SK-N-SH treated with all-trans-retinoic acid at 6 μM for 48 hours (cell line): ENCODE measurements at places on chromosomes 12 and 14.

GRCh38 chr12:122830517-122831214, 4.6 kb upstream of the HIP1R start:
- no peak for ATAC-seq

DNA sequence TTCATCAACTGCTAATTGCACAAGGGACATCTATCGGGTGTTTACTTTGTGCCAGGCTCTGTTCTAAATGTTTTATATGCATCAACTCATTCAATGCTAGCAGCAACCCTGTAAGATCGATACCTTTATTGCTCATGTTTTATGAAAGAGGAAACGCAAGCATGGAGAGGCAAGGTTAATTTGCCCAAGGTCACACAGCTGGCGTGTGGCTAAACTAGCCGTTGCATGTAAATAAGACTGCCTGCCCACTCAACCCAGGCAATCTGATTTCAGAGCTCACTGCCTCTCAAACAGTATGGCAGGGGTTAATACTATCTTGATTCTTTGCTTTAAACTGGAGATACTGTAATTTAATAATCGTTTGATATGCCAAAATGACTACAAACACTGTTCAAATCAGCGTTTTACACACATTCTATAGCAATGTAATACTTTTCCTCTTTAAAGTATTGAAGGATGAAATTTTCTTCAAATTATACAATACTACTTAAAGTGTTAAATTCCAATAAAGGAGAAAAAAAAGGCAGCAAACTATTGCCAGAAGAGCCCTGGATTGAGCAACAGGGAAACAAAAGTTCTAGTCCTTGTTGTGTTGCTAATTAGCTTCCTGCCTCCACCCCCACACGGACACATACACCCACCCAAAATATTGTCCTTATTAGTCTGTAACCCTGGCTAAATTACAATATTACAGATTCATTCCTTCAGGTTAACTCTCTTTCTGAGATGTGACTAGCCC, 39.1 kb upstream of the DHRS7 start:
- no peak for ATAC-seq

DNA sequence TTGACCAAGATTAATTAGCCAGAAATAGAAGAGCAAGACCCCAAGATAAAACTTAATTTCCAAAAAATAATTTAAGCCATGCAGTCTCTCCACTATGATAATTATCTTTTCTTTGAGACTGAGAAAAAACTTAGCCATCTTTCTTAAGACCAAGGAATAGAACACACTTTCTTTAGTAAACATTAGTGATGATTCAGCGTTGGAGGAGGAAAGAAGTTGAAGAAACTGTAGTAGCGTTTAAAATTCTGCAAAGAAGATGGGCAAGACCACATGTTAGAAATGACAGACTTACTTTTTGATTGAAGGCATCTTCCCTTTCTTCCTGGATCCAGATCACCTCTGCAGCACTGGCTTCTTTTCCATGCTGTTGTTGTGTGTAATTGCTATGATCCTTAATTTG, 124.8 kb upstream of the RASSF8 start:
- no peak for ATAC-seq

DNA sequence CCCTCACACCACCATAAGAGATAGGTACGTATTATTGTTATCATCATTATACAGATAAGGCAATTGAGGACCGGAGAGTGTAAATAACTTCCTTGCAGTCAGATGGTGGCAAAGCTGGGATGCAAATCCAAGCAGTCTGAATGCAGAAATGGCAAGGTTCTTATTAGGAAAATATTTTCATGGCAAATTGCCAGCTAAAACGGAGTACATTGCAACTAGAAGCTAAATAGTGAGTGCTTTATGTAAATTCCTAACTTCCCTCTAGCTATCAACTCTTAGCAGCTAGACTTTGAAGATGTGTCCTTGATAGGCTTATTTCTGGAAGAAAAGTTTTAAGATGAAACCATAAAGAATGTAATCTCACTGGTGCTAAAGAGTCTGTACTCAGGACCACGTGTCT, 323.9 kb upstream of the DIO2 start:
- no peak for ATAC-seq

- ATAC-seq, result no peak
Observed at GRCh38 chr12:68587448-68587873, 23.2 kb upstream of the RAP1B start.

GRCh38 chr14:103542605-103543088, 13.7 kb downstream of the TRMT61A start:
- ATAC-seq, result no peak

- ATAC-seq, result no peak
Observed at GRCh38 chr12:52531566-52532300, 11.5 kb upstream of the KRT5 start.

DNA sequence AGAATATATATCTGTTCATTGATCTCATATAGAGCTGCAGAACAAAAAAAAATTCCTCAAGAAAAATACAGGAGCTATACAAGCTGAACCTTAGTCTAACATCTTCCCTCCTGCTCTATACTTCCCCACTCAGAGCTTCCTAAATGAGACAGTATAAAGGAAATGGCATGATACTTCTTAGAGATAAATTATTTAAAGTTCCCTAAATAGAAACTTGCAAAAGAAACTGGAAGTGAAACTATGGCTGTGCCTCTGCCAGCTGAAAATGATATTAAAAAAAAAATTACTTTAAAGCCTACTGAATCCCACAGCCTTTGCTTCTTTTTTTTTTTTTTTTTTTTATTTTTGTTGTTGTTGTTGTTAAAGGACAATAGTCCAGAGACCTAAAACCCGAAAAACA, 11.6 kb upstream of the NEK9 start:
- peak; percentile 19; the same call in 1 of the 3 replicates for ATAC-seq

GRCh38 chr12:108571609-108572165, 9.3 kb downstream of the ISCU start:
- ATAC-seq, result no peak

GRCh38 chr12:22254478-22254877, 80.0 kb downstream of the ST8SIA1 start:
- ATAC-seq, result no peak

DNA sequence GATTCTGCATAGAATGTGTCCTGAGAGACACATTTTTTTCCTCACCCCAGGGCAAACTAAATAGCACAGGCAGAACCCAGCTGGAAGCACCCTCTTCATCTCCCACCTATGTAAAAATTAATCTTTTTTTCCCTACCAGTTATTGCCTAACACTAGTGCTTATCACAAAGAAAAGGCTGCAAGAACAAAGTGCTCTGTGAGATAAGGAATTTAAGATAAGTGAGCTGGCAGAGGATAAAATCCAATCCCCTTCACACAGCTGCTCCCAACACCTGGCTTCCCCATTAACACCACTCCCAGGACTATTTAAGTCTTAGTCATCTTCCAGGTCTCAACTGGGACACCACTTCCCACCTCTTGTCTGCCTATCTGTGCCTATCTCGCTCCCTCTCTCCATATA, 75.2 kb downstream of the TTC9 start:
- ATAC-seq, result no peak

DNA sequence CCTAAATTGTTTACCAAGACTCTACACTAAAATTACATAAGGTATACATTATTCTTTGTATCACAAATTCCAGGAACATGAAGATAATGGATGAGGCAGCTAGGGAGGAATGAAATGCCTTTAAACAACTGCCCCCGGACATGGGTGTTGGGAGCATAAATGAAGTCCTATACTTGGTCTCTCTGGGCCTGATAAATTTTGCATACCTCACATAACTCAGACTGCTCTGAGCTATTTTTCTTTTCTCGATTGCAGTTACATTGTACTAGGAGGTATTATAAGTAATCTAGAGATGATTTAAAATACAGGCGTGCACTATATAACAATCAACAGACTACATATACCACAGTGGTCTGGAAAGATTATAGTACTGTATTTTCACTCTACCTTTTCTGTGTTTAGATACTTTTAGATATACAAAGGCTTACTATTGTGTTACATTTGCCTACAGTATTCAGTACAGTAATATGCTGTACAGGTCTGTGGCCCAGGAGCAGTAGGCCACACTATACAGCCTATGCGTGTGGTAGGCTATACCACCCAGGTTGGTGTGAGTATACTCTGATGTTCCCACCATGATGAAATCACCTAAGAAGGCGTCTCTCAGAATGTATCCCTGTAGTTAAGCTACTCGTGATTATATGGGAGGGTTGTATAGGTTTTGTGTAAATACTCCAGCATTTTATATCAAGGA, 14.3 kb downstream of the FNTB start:
- peak; percentile 66 for ATAC-seq

GRCh38 chr14:73824536-73824935, 27.1 kb upstream of the PTGR2 start:
- no peak for ATAC-seq

DNA sequence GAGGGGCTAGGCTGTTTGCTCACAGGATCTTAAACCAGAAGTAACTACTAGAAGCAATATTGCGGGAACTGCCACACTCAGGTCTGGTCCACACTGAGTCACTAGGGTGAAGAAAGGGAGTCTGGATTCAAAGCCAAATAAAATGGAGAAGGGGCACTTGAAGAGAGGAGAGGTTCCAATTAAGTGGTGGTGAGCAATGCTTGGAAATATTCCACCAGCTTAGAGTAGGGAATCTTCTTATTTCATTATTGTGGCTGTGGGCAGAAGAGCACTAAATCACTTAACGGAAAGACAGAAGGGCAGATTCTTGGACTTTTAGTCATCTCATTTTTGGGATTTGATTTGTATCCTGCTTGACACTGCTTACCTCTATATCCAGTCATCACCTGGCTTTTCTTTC, 48.6 kb upstream of the PPP1R12A start:
- peak; percentile 85 for ATAC-seq

DNA sequence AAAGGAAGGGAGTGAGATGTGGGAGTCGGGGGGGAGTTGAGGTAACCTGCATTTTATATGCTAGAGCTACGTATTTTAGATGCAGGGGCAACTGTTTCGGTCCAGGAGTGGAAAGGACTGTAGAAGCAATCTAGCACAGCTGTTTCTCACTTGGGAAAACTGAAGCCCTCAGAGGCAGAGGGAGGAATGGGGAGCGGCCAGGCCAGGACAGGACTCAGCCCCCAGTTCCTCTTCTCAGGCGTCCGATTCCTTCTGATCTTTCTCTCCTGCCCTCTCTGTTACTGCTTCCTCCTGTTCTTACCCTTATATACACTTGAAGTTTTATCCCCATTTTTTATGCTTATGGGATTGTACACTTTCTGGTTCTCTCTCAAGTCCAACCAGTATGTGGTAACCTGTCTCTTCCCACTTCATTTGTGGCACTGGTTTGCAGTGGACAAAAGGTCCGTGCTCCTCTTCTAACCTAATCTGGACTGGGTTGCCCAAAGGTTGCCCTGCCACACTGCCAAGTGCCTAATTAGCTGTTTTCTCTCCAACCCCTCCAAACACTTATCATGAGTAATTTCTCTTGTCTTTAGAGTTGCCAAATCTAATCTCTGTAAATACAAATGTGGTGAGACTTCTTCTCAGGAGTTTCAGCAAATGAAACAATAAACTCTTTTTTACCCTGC, 16.2 kb downstream of the LPCAT3 start:
- no peak for ATAC-seq

GRCh38 chr12:12645485-12645884, 33.8 kb downstream of the CREBL2 start:
- peak; percentile 83 for ATAC-seq

GRCh38 chr14:102980409-102980810, 57.9 kb downstream of the AMN start:
- ATAC-seq, result no peak

- ATAC-seq, result no peak
Observed at GRCh38 chr14:101032433-101032832, 128.9 kb upstream of the RTL1 start.

GRCh38 chr14:105941226-105942166, 415.1 kb downstream of the TMEM121 start:
- ATAC-seq, result no peak

DNA sequence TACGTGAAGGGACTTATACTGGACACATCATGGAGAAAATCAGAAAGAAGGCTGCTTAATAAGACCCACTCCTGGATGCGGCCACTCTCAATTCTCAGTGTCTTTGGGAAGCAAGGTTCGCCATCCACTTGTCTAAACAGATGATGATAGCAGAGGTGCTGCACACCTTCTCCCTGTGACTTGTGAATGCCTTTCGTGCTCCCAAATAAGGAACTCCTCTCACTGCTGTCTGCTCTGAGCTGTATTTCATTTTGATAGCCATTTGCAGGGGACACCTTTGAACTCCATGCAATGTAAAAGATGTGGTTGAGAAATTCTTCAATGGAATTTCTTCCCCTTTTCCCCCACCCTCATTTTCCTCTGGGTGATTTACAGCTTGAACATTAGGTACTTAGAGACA, 11.6 kb downstream of the RMST start:
- ATAC-seq, result no peak

- ATAC-seq, result no peak
Observed at GRCh38 chr14:58109744-58110143, 42.3 kb downstream of the ARMH4 start.

DNA sequence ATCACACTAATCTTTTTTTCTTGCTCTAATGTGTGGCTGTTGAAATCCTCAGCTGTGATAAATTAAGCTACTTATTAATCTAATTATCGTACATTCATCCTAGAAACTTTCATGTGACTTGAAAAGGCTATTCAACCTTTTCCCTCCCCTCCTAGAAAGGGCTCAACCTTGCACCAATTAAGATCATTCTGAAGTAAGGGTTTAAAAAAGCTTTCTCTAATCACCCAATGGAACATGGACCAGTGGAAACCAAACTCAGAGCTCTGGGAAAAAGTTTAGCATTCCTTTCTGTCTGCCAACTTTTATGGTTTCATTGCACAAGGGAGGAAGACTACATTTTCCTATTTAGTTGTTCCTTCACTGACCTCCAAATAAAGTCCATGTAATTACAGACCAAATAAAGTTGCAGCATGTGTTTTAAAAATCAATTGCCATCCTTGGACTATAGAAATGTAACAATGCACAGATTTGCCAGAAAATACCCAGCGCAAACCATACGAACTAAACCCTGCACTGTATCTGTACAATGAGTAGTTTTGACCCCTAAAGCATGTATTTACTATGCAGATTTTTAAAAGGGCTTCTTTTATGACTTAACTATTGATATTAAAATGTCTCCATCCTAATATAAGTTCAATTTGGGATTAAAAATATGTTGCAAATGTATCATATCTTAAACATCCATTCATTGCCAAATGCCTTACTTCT, 142.6 kb upstream of the OTX2 start:
- no peak for ATAC-seq

GRCh38 chr14:93301821-93302447, 30.9 kb downstream of the BTBD7 start:
- peak; percentile 79 for ATAC-seq

- ATAC-seq, result no peak
Observed at GRCh38 chr14:52053044-52053443, 15.8 kb downstream of the NID2 start.
